ENCODE measurements at places on chromosomes 3 and 15.

DNA sequence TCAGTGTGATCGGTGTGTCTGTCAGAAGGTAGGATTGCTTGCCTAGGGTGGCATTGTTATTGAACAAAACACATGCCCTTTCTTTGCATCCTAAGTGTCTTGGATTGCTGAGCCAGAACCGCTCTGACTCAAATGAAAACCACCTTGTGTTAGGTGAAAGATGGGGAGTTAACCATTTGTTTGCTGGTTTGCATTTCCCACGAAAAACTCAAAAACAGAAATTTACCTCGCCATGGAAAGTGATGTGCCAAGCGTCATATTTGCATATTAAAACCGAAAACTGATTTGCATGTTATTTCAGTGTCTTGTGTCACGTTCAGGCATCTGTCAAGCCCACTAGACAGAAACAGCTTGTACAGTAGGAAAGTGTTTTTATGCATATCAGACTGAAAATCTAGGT is 474.6 kb upstream of the TPRG1 start:
- DNase-seq, result no peak

DNA sequence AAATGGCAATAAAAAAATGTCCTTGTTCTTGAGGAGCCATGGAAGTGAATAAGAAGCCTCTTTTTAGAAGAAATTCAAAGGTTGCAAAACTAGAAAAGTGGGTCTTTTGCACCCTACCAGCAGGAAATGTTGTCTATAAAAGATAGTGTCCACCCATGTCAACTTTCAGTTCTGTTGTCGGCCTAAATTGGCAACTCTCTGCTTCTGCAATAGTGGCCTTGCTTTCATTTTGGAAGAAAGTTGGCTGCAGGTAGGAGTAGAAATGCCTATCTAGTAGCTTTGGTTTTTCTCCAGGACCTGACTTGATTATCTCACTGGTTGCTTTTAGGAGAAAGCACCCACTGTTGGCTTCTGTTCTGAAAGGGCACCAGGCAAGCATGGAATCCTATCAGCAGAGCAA is 85.4 kb downstream of the TMEM108 start:
- DNase-seq, result no peak

DNA sequence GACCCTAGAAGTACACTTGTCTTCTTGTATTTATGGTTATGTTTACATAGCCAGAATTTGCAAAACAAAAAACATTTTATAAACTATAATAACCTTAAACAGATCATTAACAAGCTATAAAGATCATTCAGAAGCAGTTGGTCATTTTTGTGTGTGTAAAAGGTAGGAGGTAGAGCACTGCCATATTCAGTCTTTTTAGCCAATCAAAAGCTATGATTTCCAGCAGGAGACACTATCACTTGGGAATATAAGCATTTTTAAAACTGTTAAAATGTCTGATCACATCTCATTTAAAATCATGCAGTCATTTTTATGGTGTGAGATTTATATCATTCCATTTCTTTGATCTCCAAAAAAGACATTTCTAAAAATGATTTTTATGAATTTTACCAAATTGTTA is 42.6 kb upstream of the ATP2C1 start:
- no peak for DNase-seq

- DNase-seq, result peak; percentile 76
Observed at GRCh38 chr15:57697588-57697987, 8.9 kb upstream of the POLR2M start.

DNA sequence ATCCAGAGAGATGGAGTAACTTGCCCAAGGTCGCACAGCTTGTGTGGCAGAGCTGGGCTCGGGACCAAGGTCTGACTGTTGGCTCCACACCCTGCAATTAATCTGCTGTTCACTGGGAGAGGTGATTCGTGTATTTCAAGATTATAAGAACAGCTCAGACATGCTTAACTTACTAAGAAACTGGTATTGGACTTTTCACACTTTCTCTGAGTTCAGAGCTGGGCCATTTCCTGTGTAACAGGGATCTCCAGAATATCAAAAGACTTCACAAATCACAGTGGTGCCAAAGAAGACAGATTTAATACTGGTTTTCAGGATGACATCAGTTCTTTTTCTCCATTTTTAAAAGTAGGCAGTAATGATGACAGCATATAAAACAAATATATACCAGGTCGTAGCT is 156.8 kb upstream of the UBE2E1 start:
- DNase-seq, result peak; percentile 27

GRCh38 chr3:33117461-33117860 is 3.6 kb downstream of the CRTAP start:
- DNase-seq, result no peak

- no peak for DNase-seq
Observed at GRCh38 chr3:7615043-7615442, 754.1 kb downstream of the GRM7 start.

GRCh38 chr15:39944726-39945125 is 10.8 kb downstream of the EIF2AK4 start:
- DNase-seq, result peak; percentile 93

DNA sequence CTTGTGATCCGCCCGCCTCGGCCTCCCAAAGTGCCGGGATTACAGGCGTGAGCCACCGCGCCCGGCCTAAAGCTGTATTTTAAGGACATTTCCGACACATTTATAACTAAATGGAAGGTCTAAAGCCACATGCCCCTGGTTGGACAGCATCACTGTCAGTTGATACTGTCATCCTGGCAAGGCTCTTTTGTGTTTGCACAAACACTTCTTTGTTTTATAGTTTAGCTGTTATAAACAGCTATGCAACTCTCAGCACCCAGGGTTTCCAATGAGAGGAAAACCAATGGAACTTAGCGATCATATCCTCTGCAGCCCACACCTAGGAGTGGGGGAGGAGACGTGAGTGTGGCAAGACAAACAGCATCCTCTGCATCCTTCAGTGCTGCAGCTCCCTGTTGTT is 19.7 kb downstream of the NIPA1 start:
- no peak for DNase-seq

DNA sequence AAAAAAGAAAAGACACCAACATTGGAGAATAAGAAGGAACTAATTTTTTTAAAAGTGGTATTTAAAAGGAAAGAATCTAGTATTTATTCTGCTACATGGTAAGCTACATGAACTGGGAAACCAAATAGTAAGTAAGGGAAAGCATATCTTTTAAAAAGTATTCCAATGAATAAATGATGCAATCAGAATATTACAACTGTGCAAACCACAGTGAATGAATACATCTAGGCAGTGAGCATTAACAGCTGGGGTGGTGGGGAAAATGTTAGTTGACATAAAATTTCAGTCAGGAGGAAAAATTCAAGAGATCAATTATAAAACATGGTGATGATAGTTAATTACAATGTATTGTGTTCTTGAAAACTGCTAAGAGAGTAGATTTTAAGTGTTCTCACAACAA is 16.9 kb downstream of the ICE2 start:
- DNase-seq, result peak; percentile 26

DNA sequence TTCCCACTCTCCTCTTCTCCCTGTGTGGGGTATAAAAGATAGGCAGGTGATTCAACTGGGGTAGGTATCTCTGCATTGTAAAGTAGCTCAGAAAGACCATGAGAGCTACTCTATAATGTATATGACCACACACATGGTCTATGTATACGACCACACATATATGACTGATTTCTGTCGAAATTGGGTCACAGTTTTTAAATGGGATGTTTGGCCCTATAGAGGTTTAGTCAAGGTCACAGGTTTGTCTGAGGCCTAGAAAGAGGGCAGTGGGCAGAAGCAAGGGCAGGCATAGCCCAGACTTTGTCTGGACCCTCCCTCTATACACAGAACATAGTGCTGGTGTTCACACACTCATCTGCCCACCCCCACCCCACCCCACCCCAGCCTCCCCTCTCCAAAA is 4.4 kb downstream of the LAMP3 start:
- DNase-seq, result no peak

- DNase-seq, result no peak
Observed at GRCh38 chr3:142618917-142619461, 22.8 kb downstream of the PLS1 start.

DNA sequence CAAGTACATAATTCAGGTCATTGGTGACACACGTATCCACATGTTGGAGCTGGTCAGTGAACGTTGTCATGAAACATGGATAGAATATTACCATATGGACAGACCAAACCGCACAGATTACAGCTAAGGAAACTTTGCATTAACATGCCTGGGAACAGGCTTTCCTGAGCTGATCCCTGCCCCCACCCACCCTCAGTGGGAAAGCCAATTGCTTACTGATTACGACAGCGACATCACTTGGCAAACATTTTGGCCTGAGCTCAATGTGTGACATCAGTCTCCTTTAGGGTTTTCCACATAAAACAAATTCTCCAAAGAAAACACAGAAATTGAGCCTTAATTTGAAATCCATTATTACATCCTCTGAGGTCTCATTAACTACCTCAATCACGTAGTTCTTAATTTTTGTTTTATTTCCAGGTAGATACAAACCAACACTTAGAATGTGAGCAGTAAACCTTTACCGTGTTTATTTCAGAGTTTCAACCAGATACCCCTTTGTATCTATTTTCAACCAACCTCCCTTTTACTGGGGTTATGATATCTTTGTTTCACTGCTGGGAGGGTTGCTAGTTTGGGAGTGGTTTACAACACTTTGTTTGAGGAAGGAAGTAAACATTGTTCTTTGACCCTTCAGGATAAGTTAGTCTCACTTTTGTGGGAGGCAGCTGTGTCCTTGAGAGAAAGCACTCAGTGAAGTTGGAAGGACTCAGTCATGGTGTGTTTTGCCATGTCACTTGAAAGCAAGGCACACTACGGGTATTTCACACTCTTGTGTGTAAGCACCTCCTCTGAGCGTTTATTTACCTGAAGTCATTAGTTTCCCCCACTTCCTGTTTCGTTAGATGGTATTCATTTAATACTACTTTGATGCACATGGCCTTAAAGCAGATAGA is 103.1 kb downstream of the CMSS1 start:
- peak; percentile 68 for DNase-seq

DNA sequence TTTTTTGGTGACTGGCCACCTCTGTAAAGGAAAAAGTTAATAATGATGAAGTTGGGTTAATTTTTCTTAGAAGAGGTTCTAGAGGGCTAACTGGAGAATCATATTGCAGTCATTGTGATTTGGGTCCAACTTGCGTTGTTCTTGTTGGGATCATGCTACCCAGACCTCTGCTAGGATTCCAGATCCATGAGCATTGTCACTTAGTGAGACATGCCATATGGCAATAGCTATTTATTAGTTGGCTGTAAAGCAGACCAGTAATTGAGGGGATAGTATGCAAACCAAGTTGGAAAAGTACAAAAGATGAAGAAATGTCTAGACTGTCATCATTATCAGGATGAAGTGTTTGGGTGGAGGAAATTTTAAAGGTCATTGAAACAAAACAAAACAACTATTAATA is 30.7 kb upstream of the P2RY12 start:
- DNase-seq, result no peak

DNA sequence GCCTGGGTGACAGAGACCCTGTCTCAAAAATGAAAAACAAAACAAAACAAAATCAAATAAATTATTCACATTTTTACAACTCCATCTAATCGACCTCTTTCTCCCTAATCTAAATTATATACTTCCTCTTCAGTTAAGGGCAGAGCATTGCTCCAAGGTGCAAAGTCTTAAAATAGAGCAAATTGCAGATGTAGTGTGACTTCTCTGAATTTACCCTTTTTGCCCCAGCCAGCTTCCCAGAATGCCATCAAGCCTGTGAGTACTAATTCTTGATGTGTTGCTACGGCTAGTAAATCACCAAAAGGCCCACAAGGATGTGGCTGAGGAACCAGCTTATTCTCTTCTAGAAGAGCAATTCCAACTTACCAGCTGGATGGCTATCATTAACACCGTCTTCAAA is 53.4 kb upstream of the PPIB start:
- DNase-seq, result no peak

DNA sequence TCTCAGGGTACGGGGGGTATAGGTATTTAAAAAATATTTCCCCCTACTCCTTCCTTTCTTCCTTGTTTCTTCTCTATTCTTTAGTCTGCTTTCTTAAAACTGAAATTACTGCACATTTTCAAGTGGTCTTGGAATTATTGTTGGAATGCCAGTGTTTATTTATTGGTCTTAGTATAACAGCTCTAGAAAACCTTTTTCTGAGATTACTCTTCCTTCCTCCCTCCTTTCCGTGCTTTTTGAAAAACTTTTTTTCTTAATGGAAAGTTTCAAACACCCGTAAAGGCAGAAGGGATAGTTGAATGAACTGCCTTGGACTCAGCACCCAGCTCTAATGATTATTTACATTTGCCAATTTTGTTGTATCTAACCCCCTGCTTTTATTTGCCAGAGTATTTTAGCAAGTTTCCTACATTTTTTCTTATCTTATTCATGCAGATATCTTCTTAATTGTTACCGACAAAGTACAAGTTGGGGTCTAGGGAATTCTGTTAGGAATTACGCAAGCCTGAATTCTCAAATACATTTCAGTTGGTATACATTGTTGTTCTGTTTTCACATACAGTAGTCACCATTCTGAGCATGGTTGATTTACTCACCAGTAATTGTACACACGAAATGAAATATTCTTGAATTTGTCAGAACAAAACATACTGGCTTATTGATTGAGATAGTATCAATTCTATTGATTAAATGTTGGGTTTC is 36.2 kb downstream of the KAT2B start:
- DNase-seq, result no peak

DNA sequence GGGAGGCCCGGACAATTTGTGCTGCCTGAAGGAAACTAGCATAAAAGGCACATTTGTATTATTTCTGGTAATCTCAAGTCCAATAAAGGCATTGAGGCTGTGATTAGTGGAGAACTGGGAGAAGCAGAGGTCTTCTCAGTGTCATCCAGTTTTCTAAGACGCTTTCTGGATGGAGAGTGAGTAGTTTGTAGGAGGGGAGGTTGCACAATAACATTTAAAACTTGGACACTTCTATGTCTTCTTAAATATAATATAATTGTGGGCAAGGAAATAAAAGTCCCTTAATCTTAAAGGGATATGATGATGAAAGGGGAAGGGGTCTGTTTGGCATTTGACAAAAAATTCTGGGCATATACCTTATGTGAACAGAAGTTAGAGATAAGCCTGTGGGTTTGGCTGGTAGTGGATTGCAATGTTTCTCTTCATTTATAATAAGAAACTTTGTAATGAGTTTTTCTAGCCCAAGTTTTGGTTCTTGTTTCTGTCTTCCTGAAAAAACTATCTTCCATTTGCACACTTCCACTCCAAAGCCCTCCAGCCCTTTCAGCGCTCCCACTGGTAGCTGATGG is 291.6 kb upstream of the TGFBR2 start:
- DNase-seq, result no peak

- peak; percentile 65 for DNase-seq
Observed at GRCh38 chr3:12796171-12797123, at the start of gene CAND2. TSS of gene CAND2 (plus strand) at chr3:12796680. CDS start at chr3:12796721, 41 bp downstream.

Data from fibroblast of skin of right biceps (primary cell).